ENCODE measurements at places on chromosomes 12 and 14.

DNA sequence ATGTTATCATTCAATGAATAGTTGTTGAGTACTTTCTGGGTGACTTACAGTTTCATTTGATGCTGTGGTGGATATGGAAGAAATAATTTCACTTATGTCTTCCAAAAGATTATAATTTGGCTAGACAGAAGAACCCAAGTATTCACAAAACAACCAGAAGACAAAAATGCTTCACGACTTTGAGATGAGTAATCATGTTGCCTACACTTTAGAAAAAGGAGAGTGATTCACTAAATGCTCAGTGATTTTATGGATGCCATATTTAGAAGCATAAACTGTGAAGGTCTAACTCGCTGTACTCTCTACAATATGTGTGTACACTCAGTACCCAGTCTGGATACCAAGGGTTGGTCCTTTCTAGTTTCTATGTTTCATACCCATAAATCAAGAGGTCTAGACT is 101.3 kb upstream of the E2F7 start:
- DNase-seq = no peak

GRCh38 chr14:85909581-85909980 is 379.6 kb downstream of the FLRT2 start:
- no peak for DNase-seq

DNA sequence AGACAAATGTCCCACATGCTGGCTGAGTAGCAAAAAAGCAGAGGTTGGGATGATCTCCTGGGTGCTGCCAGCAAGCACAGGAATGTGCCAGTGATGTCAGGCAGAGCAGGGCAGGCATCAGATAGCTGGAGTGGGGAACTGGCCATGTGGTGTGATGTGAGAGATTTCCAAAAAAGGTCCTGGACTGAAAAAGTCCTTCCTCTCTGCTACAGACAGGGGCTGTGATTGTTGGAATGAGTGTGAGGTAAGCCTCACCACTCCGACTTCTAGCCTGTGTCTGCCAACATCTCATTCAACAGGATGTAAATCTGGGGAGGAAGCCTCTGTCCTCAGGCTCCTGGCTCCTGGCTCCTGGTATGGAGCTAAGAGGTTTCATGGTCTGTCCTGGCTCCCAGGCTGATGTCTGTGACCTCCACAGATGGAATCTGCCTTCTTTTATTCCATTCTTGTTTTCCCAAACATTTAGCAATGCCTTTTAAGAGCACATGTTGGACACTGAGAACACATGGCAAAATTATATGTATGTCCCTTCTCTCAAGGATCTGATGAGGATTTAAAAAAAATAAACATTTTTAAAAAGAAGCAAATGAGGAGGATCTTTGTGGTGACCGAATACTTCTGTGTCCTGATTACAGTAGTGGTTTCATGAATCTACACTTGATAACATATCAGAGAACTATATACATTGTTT is 50.1 kb upstream of the STK38L start:
- DNase-seq = no peak

GRCh38 chr12:16056910-16057309 is 145.8 kb downstream of the DERA start:
- no peak for DNase-seq

- no peak for DNase-seq
Observed at GRCh38 chr12:122411537-122411936, 10.9 kb downstream of the CLIP1 start.

DNA sequence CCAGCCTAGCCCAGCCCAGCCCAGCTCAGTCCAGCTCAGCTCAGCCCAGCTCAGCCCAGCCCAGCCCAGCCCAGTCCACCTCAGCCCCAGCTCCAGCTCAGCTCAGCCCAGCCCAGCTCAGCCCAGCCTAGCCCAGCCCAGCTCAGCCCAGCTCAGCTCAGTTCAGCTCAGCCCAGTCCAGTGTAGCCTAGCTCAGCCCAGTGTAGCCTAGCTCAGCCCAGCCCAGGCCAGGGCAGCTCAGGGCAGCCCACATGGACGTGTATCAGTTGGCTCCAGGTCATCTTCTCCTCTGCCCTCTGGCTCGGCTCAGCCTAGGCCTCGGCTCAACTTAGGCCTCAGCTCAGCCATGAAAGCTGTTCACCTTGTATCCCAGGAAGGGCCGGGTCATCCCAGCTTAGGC is 64.7 kb downstream of the TMEM121 start:
- no peak for DNase-seq

GRCh38 chr14:81940651-81941050 is 407.0 kb upstream of the SEL1L start:
- no peak for DNase-seq

GRCh38 chr14:79581912-79582576 is 629.3 kb downstream of the DIO2 start:
- no peak for DNase-seq

GRCh38 chr12:42960087-42960527 is 370.6 kb upstream of the PRICKLE1 start:
- DNase-seq = no peak

DNA sequence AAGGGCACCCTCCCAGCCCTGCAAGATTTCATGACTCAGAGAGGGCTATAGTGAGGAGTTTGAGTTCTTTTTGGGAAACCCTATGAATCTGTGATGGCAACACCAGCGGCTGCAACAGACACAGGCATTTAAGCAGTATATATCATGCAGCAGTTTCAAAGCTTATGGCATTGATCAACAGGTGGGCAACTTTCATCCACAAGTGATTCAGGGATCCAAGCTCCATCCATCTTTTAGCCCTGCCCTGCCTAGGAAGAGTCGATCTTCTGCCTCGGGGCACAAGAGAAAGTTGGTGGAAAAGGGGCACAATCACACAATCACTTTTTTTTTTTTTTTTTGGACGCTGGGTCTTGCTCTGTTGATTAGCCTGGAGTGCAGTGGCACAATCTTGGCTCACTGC is 8.3 kb upstream of the FAM222A start:
- no peak for DNase-seq

- no peak for DNase-seq
Observed at GRCh38 chr14:32908196-32909084, 30.2 kb upstream of the NPAS3 start.

GRCh38 chr12:6773590-6774351 is 1.5 kb downstream of the LAG3 start:
- no peak for DNase-seq

- no peak for DNase-seq
Observed at GRCh38 chr12:104756901-104757300, 201.2 kb downstream of the SLC41A2 start.
